ENCODE measurements at places on chromosomes 12 and 14.

DNA sequence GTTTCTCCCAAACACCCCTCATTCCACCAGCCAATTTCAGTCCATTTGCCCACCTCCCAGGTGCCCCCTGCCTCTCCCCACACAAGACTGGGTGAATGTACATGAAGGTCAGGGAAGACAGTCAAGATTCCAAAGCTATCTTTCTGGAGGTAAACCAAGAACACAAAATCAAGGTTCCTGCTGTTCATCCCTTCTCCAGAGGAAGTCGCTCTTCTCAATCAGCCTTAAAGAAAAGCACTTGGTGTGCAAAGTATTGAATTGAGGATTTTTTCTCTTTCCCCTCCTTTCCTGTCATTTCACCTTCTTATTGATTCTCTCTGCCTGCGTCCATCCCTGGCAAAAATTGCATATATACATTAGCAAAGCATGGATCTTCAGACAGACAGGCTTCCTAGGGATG is 4.5 kb downstream of the GRIN2B start:
- no peak for DNase-seq

- DNase-seq, result peak; percentile 79
Observed at GRCh38 chr14:77094672-77095284, 3.3 kb upstream of the CIPC start.

DNA sequence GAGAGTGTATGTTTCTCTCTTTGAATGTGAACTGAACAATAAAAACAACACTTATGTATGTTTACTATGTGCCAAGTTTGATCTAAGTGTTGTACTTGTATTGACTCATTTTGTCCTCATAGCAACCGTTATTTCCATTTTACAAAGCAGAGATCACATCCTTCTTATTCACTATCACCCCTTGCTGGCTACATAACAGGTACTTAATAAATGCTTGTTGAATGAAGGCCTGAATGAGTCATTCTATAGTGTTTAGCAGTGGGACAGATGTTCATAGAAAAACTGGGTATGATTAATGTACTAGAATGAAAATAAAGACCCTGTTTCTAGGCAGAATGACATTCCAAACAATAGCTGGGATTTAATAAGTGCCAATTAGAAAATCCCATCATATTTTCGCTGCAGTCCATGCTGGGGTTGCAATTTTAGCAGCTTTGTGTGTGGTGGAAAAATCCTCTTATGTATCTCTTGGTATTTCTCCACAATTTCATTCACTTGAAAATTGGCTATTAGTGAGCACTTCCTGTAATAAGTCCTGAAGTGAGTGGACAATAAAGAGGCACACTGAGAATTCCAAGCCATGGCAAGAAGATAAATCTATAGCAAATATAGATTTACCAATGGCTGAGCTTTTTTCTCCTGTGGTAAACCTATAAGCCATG is 86.0 kb downstream of the FAR2 start:
- DNase-seq, result no peak

GRCh38 chr14:103671911-103672310 is 42.9 kb downstream of the KLC1 start:
- DNase-seq, result no peak

DNA sequence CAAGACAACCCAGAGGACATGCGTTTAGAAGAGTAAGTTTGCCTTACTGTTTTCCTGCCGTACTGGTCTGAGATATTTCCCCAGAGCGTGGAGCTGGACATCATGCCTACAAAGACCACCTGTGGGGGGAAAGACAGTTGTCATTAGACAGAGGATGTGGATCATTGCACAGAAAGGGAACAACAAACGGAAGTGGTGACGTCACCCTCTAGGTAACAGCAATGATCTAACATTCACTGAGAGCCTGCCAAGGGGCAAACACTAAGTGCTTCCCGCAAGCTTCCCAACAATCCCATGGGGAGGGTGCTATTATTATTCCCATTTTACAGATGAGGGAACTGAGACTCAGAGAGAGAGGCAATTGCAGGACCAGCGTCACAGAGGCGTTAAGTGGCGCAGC is 48.5 kb downstream of the SVOP start:
- DNase-seq, result no peak

DNA sequence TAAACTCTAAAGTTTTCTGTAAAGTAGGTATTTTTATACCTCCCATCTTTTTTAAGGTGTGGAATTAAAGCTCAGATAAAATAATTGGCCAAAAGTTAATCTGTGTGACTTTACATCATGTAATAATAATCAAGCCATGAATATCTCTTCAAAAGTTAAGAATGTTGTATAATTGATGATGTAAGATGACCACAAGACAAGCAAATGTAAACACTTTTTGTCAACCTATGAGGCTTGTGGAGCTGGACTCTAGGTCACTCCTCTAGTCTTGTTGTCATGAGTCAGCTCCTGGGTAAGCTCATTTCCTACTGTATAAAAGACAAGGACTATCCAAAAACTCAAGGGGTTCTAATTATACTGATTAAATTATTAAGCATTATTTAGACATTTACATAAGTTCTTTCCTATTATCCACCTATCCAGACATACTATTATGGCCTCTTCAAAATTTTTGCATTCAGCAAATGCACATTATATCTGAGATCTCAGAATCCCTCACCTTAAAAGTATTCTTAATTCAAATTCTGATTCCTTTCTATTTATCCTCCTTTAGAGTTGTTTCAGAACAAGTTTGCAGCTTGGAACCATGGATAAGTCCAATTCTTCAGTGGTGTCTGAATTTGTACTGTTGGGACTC is at the start of gene OR4K5:
Gene OR4K5, plus strand, starts transcription at position 587 of the 637 bp plus-strand sequence. Its CDS starts 0 bp downstream, at position 587.
- no peak for DNase-seq

DNA sequence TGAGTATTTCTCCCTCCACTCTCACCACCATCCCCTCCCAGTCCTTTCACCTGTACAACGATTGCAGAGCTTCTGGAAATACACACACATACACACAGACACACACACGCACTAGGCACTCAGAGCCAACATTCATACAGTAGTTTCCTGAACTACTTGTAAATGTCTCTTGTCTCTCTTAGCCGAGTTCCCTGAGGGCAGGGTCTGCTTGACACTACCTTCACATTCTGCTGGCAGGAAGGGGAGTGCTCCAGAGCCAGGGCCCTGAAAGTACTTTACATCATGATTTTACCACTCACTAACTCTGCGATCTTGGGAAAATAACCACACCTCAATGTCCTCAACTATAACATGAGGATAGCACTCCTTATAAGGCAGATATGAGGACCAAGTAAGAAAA is 82.7 kb downstream of the GAS2L3 start:
- DNase-seq, result no peak

DNA sequence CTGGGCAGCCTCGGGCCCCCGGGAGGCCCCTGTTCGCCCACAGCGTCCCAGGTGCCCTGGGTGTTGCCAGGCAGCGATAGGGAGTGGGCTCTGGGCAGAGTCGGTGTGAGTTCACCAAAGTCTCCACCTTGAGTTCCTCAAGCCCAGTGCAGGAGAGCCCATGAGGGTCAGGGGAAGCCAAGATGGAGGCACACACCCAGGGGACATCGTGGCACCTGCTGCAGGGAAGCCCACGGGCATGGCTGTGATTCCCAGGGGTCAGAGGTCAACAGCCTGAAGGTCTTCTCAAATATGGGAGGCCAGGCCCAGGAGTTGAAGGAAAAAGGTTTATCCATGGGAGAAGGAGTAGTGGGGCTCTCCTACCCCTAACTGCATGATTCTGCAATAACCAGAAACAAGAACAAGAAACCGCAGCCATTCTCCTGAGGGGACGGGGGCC is 148.8 kb downstream of the ADGRD1 start:
- DNase-seq, result peak; percentile 6

DNA sequence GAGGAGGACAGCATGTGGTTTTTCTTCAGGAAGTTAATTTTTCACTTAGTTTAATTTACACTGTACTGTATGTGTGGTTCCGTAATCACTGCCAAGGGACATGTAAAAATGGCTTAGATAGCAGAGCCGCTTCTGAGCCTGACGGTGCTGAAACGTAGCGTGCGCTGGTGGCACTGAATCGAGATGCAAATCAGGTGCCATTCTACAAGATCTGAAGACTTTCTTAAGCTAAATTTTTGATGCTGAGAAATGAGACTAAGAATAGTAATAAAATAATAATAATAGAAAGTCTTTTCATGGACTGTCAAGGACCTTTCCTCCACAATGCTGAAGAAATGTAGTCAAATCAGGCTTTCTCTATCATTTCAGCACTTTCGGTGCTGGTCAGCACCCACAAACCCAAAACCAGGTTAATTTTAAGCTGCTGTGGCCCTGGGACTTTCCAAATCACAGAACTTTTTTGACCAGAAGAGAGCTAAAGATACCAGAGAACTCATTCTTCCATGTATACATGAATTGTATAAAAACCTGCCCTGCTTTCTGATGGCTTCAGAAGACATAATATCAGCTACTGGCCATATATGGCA is 183.3 kb upstream of the LMO3 start:
- no peak for DNase-seq
